GM23248 (cell line): ENCODE measurements at places on chromosomes 7 and 10. TPM values are rescaled to one million over a fixed set of nuclear protein-coding genes. Genes with fewer than 3 reads are reported as not detected.

GRCh38 chr10:77636967-77637531 is 559 bp downstream of the KCNMA1 start:
- H3K4me3 ChIP-seq = peak overlapping the region; percentile 93
- no peak overlapping the region for H3K27ac ChIP-seq
- H3K36me3 ChIP-seq = no peaks in the 10 kb centered on the region
- H3K27me3 ChIP-seq = no peaks in the 10 kb centered on the region
- peaks cover 3% of the 10 kb centered on the region; the same call in 1 of the 2 replicates for H3K4me1 ChIP-seq

GRCh38 chr10:61742812-61743211 is 80.1 kb downstream of the CABCOCO1 start:
- H3K27me3 ChIP-seq = no peaks in the 10 kb centered on the region
- H3K36me3 ChIP-seq = no peaks in the 10 kb centered on the region
- H3K4me3 ChIP-seq = no peak overlapping the region
- DNase-seq = no peak
- peaks cover 5% of the 10 kb centered on the region; the same call in 1 of the 2 replicates for H3K4me1 ChIP-seq

DNA sequence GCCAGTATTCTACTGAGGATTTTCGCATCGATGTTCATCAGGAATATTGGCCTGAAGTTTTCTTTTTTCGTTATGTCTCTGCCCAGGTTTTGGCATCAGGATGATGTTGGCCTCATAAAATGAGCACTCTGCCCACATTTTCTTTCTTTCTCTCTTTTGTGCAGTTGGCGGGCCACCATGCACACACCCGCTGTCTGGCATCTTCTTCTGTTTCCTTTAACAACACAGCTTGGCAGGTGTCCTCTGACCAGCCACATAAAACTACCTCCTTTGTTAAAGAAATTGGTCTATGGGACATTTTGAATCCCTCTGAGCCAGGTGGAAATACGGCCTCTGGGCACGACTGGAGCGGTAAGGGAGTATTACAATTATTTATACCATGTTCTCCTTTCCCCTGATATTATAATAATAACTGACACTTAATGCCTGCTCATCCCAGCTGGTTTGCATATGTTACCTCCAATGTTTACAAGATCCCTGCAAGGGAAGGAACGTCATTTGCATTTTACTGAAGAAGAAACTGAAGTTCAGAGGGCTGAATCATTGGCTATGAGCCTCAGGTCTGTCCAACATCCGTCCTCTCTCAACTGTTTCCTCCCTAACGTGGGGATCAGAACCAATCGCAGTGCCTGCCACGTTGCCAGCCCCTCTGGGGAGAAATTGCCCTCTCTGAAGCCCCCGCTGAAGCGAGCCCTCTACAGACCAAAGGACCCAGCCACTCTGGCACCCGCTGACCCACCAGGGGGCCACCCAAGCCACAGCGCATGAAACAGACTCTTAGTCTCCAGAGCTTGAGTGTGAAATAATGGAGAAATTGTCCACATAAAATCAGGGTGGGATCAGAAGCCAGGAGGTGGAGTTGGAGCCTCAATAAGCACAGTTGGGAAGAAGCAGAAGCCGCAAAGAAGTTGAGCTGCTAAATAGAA is 125.0 kb upstream of the FOXK1 start:
- no peaks in the 10 kb centered on the region for H3K27me3 ChIP-seq
- H3K27ac ChIP-seq = no peak overlapping the region
- no peak overlapping the region for H3K4me3 ChIP-seq

DNA sequence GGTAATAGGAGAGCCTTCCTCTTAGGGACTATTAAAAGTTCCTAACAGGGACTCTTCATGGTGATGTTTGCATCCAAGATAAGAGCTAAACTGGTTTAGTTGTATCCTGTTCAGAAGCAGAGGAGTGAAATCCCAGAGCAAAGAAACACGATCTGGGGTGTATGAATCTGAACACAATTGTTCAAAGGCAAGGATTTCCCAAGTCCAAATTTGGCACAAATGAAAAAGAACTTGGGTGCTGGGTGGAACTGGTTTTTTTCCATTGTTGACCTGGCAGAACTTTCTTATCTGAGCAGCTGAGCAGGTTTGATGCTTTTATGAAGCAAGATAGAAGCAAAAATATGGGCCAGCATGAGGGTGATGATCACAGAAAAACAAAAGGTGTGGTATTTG is 6.0 kb downstream of the AGFG2 start:
- no peaks in the 10 kb centered on the region for H3K36me3 ChIP-seq
- peak; percentile 15 for DNase-seq
- no peak overlapping the region for H3K4me3 ChIP-seq
- no peaks in the 10 kb centered on the region for H3K27me3 ChIP-seq
- H3K4me1 ChIP-seq = peaks cover 29% of the 10 kb centered on the region
- peak overlapping the region; percentile 64 for H3K27ac ChIP-seq

- no peak overlapping the region for H3K27ac ChIP-seq
- H3K36me3 ChIP-seq = no peaks in the 10 kb centered on the region
- peak overlapping the region; percentile 55 for H3K4me3 ChIP-seq
- DNase-seq = peak; percentile 58
- no peaks in the 10 kb centered on the region for H3K27me3 ChIP-seq
- H3K4me1 ChIP-seq = no peaks in the 10 kb centered on the region
These were observed 46.5 kb downstream of the TMEM106B start for GRCh38 chr7:12257582-12257981.

GRCh38 chr7:86209036-86209435 is 434.7 kb upstream of the GRM3 start:
- no peak for DNase-seq
- no peaks in the 10 kb centered on the region for H3K27me3 ChIP-seq
- no peaks in the 10 kb centered on the region for H3K4me1 ChIP-seq
- no peak overlapping the region for H3K4me3 ChIP-seq
- H3K36me3 ChIP-seq = no peaks in the 10 kb centered on the region

The GCK gene
- 0.23 and 0.43 TPM in 2 replicates for polyA plus RNA-seq

The ANXA8 gene
- 4.0 and 4.5 TPM in 2 replicates for polyA plus RNA-seq

The NKX1-2 gene
- polyA plus RNA-seq = not detected in 2 replicates

The ERVW-1 gene
- not detected in 2 replicates for polyA plus RNA-seq
